ENCODE measurements at places on chromosomes 7 and 10. TPM values are rescaled to one million over a fixed set of nuclear protein-coding genes. Genes with fewer than 3 reads are reported as not detected.

SPDYE1 gene
- polyA plus RNA-seq, result not detected

INHBA gene
- polyA plus RNA-seq, result 0.38 TPM

ELFN1 gene
- polyA plus RNA-seq, result 0.41 TPM

DNAH11 gene
- 0.32 TPM for polyA plus RNA-seq

DNA sequence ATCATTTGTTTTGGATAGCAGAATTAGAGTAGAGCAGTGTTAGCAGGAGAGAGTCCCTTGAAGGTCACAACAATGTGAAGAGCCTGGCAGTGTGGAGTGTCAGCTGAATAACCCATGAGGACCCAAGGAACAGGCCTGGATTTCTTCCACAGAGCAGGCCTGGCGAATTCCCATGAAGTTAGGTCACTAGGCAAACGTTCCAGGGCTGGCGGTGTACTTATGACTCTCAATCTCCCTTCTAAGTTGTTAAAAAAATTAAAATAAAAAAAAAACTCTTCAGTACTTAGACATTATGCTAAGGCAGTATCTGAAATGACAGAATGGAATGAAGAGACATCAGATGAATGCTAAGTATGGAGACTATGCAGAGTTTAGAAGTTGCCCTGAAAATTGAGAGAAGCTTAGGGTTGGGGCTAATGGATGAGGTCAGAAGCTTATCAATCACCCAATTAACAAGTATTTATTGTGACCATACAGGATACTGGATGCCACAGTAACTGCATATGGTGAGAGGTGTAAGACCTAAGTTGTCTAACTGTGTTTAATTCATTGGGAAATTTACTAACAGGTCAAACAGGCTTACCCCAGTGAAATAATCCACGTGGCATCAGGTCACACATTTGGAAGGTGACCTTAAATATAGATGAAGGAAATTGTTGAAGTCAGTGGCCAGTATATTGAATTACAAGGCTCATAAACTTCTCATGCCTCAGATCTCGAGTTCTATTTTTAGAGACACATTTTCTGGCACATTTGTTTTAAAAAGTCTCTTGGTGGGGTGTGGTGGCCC is 126.2 kb upstream of the NRP1 start:
- H3K4me3 ChIP-seq, result no peak overlapping the region
- no peak for DNase-seq
- no peaks in the 10 kb centered on the region for H3K4me1 ChIP-seq

GRCh38 chr7:91556956-91557650 is 292.9 kb downstream of the FZD1 start:
- H3K36me3 ChIP-seq, result no peaks in the 10 kb centered on the region
- H3K4me1 ChIP-seq, result no peaks in the 10 kb centered on the region
- no peak for DNase-seq
- H3K27ac ChIP-seq, result no peak overlapping the region
- H3K27me3 ChIP-seq, result no peaks in the 10 kb centered on the region

DNA sequence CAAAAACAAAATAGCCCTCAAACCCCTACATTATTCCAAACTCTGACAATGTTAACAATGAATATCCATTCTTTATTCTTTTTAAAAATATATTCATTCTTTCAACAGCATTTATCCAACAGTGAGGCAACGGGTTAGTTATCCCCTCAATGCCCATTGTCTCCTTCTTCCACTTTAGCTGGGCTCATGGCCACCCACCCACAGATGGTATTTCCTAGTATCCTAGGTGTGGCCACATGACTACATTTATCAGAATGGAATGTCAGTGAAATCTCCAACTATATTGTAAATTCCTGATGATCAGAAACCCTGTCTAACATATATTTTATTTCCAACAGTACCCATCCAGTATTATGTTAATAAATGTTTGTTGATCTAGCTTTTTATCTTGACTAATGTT is 13.6 kb downstream of the HOXA1 start:
- H3K27ac ChIP-seq, result no peak overlapping the region
- H3K36me3 ChIP-seq, result no peaks in the 10 kb centered on the region
- no peaks in the 10 kb centered on the region for H3K27me3 ChIP-seq
- DNase-seq, result no peak

GRCh38 chr10:131644289-131644688 is 256.5 kb upstream of the PPP2R2D start:
- no peak for DNase-seq
- H3K36me3 ChIP-seq, result no peaks in the 10 kb centered on the region
- H3K27me3 ChIP-seq, result no peaks in the 10 kb centered on the region
- H3K27ac ChIP-seq, result no peak overlapping the region
- peak overlapping the region; percentile 1 for H3K4me3 ChIP-seq
- H3K4me1 ChIP-seq, result no peaks in the 10 kb centered on the region

- DNase-seq, result no peak
- H3K4me3 ChIP-seq, result no peak overlapping the region
- H3K27me3 ChIP-seq, result no peaks in the 10 kb centered on the region
- no peak overlapping the region for H3K27ac ChIP-seq
- H3K4me1 ChIP-seq, result peaks cover 17% of the 10 kb centered on the region
- no peaks in the 10 kb centered on the region for H3K36me3 ChIP-seq
Observed at GRCh38 chr7:117015258-117016184, 62.2 kb downstream of the ST7 start.

DNA sequence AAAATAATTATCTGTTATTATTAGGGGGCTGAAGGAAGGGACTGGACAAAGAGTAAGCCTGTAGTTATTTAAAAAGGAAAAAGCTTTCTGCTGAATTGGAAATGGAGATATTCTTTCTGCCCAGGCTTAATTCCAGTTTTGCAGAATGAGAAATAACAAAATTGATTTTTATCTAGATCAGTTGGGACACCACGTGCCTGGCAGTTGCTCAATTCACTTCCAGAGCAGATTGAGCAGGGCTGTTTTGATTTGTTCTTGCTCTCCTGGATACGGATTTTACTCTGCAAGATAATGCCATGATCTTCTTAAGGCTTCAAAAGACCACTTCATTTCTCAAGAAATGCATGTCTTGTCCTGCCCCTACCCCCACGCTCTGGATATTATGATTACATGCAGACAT is 524.3 kb downstream of the TCERG1L start:
- no peaks in the 10 kb centered on the region for H3K27me3 ChIP-seq
- DNase-seq, result no peak
- H3K4me3 ChIP-seq, result no peak overlapping the region
- no peaks in the 10 kb centered on the region for H3K36me3 ChIP-seq

STOX1 gene
- 0.26 TPM for polyA plus RNA-seq

- H3K27ac ChIP-seq, result no peak overlapping the region
- no peak overlapping the region for H3K4me3 ChIP-seq
- H3K4me1 ChIP-seq, result no peaks in the 10 kb centered on the region
- DNase-seq, result no peak
Observed at GRCh38 chr10:3495281-3495680, 289.7 kb downstream of the KLF6 start.

GRCh38 chr7:23520582-23520981 is 11.2 kb downstream of the TRA2A start:
- H3K4me3 ChIP-seq, result no peak overlapping the region
- H3K27ac ChIP-seq, result no peak overlapping the region
- peaks cover 24% of the 10 kb centered on the region for H3K4me1 ChIP-seq
- no peak for DNase-seq
- peaks cover 68% of the 10 kb centered on the region for H3K36me3 ChIP-seq
- no peaks in the 10 kb centered on the region for H3K27me3 ChIP-seq

SP4 gene
- 2.5 TPM for polyA plus RNA-seq

COL17A1 gene
- polyA plus RNA-seq, result 2.0 TPM

DNA sequence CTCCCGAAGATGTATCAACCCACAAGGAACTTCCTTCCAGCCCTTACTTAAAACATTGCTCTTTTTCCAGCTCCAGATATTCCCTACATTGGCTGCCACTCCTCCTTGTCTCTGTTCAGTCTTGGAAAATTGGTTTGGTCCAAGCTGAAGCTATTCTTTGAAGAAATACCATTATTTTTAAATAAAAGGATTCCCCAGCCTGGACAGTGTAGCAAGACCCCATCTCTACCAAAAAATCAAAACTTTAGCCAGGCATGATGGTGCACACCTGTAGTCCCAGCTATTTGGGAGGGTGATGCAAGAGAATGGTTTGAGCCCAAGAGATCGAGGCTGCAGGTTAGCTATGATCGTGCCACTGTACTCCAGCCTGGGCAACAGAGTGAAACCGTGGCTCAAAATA is 159.8 kb downstream of the CUX1 start:
- DNase-seq, result no peak
- no peaks in the 10 kb centered on the region for H3K36me3 ChIP-seq
- no peaks in the 10 kb centered on the region for H3K27me3 ChIP-seq

DNA sequence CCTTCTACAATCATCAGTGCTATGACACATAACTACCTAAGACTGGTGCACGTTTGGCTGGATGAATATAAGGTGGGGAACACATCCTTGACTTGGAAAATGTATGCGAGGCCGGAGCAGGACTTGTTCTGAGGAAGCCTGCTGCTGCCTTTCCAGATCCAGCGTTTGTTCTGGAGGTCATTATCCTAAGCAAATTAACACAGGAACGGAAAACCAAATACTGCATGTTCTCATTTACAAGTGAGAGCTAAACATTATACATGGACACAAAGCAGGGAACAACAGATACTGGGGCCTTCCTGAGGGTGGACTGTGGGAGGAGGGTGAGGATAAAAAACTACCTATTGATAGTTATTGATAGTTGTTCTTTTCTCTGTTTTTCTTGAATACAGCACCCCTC is 10.8 kb upstream of the GALNT11 start:
- no peaks in the 10 kb centered on the region for H3K27me3 ChIP-seq
- no peak overlapping the region for H3K4me3 ChIP-seq
- H3K4me1 ChIP-seq, result no peaks in the 10 kb centered on the region

DNA sequence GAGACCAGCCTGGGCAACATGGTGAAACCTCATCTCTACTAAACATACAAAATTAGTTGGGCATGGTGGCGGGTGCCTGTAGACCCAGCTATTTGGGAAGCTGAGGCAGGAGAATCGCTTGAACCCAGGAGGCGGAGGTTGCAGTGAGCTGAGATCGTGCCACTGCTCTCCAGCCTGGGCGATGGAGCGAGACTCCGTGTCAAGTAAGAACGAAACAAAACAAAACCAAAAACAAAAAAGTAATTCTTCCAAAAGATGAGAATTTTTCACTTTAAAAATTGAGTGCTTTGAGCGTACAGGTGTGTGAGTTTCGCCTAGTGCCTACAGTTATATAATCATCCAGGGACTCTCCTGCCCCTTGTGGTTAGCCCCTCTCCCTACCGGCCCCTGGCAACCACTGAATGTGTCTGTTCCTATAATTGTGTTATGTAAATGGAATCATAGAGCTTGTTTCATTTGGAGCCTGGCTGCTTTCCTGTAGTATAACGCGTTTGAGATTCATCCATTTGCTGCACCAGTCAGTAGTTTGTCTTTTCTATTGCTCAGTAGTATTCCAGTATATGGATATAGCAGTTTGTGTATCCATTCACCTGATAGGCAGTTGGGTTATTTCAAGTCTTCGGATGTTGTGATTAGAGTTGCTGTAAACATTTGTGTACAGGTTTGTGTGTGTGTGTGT is 80.0 kb downstream of the RBM33 start:
- peaks cover 38% of the 10 kb centered on the region for H3K4me1 ChIP-seq
- H3K27me3 ChIP-seq, result no peaks in the 10 kb centered on the region
- DNase-seq, result no peak
- H3K4me3 ChIP-seq, result no peak overlapping the region

PRPS1L1 gene
- polyA plus RNA-seq, result not detected

DNA sequence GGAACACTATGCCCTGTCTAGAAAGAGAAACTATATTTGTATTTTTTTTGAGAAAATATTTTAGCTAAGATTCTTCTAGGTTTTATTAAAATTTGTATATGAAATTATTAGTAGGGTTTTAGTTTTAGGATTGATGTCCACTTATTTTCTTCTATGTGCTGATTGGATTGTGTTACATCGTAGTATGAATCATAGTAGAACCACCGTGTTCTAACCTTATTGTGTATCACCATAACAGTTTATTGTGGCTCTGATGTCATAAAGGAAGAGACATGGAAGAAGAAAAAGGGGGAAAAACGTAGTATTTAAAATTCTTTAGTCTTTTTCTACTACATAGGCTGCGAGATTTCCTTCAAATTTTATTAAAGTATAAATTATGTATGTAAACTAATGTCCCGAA is 1.9 kb downstream of the AGBL3 start:
- H3K27ac ChIP-seq, result no peak overlapping the region
- H3K27me3 ChIP-seq, result no peaks in the 10 kb centered on the region
- H3K4me1 ChIP-seq, result peaks cover 14% of the 10 kb centered on the region
- DNase-seq, result no peak

DGKB gene
- polyA plus RNA-seq, result 0.02 TPM

DNA sequence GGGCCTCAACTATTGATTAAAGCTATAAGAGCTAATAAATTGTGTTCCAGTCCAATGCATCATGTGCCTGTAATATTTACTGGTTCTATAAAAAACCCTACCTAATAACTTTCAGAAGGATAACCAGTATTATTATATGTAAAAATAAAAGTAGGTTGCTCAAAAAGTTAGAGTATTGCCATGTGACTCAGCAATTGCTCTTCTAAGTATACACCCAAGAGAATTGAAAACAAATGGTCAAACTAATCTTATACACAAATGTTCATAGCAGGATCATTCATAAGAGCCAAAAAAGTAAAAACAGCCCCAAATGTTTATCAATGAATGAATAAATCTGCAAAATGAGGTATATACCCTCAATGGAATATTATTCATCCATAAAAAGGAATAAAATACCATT is 89.5 kb upstream of the TES start:
- no peaks in the 10 kb centered on the region for H3K36me3 ChIP-seq
- H3K4me1 ChIP-seq, result no peaks in the 10 kb centered on the region
- no peak overlapping the region for H3K4me3 ChIP-seq
- no peak overlapping the region for H3K27ac ChIP-seq
- no peak for DNase-seq
- no peaks in the 10 kb centered on the region for H3K27me3 ChIP-seq

GRCh38 chr7:23026164-23026563 is 12.2 kb upstream of the HYCC1 start:
- H3K4me1 ChIP-seq, result peaks cover 5% of the 10 kb centered on the region
- no peaks in the 10 kb centered on the region for H3K36me3 ChIP-seq
- no peaks in the 10 kb centered on the region for H3K27me3 ChIP-seq
- H3K27ac ChIP-seq, result no peak overlapping the region
- H3K4me3 ChIP-seq, result no peak overlapping the region

DNA sequence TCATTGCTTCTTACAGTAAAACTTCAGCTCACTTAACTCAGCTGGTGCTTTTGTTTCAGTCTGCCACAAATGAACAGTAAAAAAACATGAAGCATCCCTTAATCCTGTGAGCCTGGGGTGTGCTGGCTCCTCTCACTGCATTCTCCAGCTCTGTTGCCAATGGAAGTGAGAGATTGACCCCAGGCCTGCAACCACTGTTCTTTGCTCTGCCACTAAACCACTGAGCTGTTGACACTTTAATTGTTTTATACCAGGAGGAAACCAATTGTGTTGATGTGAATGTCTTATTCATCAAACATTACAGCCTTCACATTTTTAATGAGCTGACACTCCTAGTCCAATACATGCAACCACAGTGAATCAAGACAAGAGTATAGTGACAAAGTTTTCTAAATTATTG is 69.4 kb upstream of the FZD1 start:
- no peak overlapping the region for H3K27ac ChIP-seq
- H3K4me1 ChIP-seq, result no peaks in the 10 kb centered on the region
- no peaks in the 10 kb centered on the region for H3K27me3 ChIP-seq
- H3K36me3 ChIP-seq, result no peaks in the 10 kb centered on the region
- DNase-seq, result no peak

GTF2IRD2 gene
- polyA plus RNA-seq, result 14.8 TPM

NEUROG3 gene
- 0.06 TPM for polyA plus RNA-seq

- H3K4me1 ChIP-seq, result peaks cover 4% of the 10 kb centered on the region
- H3K27me3 ChIP-seq, result no peaks in the 10 kb centered on the region
- H3K36me3 ChIP-seq, result no peaks in the 10 kb centered on the region
- no peak overlapping the region for H3K4me3 ChIP-seq
- no peak overlapping the region for H3K27ac ChIP-seq
- DNase-seq, result peak; percentile 55
Observed at GRCh38 chr10:132926777-132927650, 15.4 kb downstream of the CFAP46 start.
